ENCODE measurements at places on chromosomes 16 and 17.

- no peak for DNase-seq
Observed at GRCh38 chr16:54720259-54720658, 210.4 kb upstream of the IRX5 start.

GRCh38 chr16:24463196-24463945 lies 76.0 kb upstream of the RBBP6 start:
- no peak for DNase-seq

DNA sequence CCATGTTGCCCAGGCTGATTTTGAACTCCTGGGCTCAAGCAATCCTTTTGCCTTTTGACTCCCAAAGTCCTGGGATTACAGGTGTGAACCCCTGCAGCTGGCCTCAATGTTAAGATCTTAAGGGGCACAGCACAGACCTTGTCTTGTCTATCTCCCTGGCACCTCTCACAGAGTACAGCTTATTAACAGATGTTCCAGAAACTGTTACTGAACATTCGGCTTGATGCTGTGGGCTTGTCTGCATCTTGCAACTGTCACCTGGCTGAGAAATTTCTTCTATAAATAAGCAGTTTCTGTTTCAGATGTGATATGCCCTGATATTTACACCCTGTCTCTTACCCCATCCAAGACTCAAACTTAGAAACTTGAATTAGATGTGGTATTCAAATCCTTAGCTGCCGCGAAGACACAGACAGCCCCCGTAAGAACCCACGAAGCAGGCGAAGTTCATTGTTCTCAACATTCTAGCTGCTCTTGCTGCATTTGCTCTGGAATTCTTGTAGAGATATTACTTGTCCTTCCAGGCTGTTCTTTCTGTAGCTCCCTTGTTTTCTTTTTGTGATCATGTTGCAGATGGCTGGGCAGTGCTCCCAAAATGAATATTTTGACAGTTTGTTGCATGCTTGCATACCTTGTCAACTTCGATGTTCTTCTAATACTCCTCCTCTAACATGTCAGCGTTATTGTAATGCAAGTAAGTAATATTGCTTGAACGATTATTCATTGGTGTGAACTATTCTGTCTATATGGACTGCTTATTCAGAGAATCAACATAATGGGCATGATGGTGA lies at the start of gene TNFRSF17:
TSS of gene TNFRSF17 (plus strand) at position 450 of the 791 bp plus-strand sequence. CDS start at position 565, 115 bp downstream.
- DNase-seq, result no peak

DNA sequence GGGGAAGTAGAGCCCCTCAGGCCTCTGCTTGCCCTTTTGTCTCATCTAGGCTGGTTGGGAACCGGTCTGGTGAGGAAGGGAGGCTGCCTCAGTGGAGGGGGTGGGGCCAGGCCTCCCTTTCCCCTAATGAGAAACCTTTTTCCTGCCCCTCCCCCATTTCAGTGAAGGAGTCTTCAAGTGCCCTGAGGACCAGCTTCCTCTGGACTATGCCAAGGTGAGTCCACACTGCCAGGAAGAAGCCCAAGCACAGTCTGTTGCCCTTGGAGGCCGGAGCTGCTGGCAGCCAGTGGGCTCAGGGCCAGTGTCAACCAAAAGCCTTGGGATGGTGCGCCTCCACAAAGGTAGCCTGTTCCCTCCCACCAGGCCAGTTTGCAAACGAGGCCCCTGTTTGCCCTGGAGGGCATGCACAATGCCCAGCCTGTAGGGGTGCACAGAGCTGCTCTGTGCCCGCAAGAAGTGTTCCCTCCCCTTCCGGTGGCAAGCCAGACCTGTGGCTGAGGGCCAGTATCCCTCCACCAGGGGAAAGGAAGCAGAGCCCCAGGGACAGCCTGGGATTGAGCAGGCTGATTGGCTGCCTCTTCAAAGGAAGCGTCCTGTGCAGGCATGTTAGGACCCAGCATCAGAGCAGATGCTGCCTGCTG lies 3.4 kb downstream of the TRAF4 start:
- DNase-seq, result no peak

DNA sequence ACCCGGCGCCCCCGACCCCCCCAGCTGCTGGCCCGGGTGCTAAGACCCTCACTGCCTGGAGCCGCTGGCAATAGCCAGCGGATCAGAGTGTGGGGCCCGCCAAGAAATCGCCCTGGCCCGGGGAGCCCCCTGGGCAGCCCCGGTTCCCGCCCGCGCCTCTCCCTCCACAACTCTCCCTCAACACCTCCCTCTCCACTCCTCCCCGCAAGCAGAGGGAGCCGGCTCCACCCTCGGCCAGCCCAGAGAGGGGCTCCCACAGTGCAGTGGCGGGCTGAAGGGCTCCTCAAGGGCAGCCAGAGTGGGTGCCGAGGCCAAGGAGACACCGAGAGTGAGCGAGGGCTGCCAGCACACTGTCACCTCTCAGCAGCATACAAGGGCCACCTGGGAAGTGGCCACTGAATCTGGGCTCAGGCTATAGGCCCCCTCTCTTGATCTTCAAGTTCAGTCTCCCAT lies 385.5 kb downstream of the SEC14L1 start:
- DNase-seq, result no peak

- no peak for DNase-seq
Observed at GRCh38 chr16:88596483-88596882, 26.3 kb downstream of the ZC3H18 start.

GRCh38 chr17:9109933-9110332 lies 88.6 kb downstream of the NTN1 start:
- no peak for DNase-seq

GRCh38 chr16:51869176-51869575 lies 677.8 kb downstream of the TOX3 start:
- DNase-seq, result no peak

DNA sequence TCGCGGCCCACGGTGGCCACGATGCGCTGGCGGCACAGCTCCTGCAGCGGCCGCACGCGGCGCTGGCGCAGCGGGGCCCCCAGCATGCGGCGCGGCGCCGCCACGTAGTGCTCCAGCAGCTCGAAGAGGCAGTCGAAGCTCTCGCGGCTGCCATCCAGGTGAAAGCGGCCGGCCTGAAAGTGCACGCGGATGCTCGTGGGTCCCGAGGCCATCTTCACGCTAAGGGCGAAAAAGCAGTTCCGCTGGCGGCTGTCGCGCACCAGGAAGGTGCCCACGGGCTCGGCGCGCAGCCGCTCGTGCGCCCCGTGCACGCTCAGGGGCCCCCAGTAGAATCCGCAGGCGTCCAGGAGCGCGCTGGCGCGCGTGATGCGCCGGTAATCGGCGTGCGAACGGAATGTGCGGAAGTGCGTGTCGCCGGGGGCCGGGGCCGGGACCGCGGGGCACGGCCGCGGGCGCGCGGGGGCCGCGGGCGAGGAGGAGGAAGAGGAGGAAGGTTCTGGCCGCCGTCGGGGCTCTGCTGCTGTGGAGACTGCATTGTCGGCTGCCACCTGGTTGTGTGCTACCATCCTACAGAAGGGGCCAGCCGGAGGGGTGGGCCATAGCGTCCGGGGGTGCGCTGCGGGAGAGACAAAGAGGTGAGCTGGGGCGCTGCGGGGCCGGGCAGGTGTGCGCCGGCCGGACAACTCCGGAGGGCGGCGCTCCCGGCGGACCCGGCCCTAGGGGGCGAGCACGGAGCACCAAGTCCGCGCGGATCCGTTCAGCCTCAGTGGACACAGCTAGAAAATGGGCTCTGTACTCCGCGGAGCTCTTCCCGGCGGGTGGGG lies 879 bp downstream of the SOCS1 start:
- DNase-seq, result peak; percentile 37

DNA sequence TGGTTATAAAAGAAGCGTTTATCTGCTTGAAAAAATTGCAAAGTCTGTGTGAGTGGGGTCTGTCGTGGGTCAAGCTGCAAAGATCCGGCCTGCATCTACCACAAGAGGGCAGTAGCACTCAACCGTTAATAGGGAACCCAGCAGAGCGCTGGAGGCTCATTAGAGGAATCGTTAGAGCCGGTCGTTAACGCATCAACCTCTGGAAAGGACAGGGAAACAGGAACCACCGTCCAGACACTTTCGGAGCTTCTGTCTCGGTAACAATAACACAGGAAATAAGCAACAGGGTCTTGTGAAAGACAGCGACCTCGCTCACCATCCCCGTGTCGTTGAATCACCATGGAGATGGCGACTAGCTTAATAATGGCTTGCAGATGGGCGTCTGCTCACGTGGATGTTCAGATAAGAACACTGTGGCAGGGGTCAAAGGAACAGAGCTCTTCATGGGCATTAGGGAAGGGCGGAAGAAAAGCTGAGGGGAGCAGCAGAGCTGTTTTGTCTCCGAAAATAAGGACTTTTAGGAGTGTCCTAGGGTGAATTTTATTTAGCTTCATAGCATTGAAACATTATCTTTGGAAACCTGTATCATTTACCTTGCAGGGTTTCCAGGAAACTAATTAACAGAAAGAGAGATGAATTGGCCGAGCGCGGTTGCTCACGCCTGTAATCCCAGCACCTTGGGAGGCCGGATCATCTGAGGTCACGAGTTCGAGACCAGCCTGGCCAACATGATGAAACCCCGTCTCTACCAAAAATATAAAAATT lies 11.9 kb upstream of the NSRP1 start:
- peak; percentile 46 for DNase-seq

DNA sequence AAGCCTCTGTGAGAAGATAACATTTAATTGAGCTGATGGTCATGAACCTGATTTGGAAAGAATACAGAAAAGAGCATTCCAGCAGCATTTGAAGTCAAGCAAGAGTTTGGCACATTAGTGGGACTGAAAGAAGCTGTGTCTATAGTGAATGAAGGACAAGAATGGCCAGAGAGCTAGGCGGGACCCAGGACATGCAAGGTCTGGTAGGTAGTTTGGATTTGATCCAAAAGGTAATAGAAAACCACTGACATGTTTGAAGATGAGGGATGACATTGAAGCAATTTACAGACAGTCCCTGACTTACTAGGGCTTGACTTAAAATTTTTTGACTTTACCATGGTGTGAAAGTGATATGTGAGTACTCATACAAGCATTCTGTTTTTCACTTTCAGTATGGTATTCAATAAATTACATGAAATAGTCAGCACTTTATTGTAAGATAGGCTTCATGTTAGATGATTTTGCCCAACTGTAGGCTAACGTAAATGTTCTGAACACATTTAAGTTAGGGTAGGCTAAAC lies 7.6 kb downstream of the CYB5B start:
- no peak for DNase-seq

- DNase-seq, result no peak
Observed at GRCh38 chr16:52050418-52050817, 496.5 kb downstream of the TOX3 start.

- DNase-seq, result peak; percentile 34
Observed at GRCh38 chr17:40122999-40123810, 1.4 kb downstream of the MSL1 start.

DNA sequence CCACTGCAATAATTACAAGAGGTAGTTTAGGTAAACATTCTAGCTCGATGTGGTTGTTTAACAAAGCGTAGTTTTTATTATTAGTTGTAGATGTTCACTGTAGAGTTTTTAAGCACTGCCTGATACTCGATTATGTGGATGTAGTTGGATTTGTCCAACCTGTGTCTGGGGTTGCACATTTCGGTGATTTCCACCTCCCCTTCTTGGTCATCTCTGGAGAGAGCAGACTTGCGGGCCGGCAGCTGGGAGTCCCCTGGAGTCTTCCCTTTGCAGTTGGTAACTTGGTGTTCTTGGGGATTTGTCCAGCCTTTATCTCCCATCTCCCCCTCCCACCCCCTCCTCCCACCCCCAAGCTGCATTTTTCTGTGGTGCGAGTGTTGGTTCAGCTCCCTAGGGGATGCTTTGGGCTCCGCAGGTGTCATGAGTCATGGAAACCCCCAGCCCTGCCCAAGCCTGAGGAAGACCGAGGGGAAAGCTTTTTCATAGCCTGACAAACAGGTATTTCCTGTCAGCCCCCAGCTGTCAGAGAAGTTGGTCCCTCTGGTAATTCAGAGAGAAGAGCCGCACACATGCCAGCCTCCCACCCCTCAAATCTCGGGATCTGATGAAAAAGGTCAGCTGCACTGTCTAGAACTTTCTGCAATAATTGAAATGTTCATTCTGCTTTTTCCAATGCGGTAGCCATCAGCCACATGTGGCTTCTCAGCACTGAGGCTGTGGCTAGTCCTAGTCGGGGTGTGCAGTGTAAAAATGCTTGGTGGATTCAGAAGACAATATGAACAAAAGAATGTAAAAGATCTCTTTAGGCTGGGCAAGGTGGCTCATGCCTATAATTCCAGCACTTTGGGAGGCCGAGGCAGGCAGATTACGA lies 50.3 kb downstream of the KSR1 start:
- DNase-seq, result no peak

DNA sequence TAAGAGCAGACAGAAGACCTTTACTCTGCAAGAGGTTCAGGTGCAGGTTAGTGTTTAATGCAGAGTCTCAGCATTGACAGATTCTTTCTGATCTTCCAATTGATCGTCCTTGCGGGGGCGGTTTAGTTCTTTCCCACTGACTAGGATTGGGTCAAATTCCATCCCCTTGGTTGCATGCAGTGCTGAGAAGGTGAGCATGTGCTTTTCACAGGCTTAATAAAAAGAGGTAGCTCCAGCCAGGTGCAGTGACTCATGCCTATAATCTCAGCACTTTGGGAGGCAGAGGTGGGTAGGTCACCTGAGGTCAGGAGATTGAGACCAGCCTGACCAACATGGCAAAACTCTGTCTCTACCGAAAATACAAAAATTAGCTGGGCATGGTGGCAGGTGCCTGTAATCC lies 7.5 kb upstream of the ITGAD start:
- DNase-seq, result no peak

DNA sequence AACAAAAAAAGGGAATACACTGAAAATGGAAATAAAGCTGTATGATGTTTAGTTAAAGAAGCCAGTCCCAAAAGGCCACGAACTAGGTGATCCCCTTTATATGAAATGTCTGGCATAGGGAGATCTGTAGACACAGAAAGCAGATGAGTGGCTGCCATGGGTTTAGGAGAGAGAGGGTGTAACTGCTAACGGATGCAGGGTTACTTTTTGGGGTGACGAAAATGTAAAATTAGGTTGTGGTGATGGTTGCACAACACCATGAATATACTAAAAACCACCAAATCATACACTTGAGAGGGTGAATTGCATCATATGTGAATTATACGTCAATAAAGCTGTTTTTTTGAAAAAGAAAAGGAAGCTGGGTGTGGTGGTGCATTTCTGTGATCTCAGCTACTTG lies 99.6 kb downstream of the ADCY9 start:
- DNase-seq, result no peak
